Spinal cord (tissue), 10 donors: ENCODE measurements at places on chromosomes 5 and 9. TPM values are rescaled to one million over a fixed set of nuclear protein-coding genes. Genes with fewer than 3 reads are reported as not detected.

- peaks cover 48% of the 10 kb centered on the region for H3K4me1 ChIP-seq
- H3K27ac ChIP-seq, result no peak overlapping the region
- no peak for DNase-seq
- H3K36me3 ChIP-seq, result no peaks in the 10 kb centered on the region
Observed at GRCh38 chr9:135281151-135281550, 193.7 kb downstream of the OLFM1 start.

DNA sequence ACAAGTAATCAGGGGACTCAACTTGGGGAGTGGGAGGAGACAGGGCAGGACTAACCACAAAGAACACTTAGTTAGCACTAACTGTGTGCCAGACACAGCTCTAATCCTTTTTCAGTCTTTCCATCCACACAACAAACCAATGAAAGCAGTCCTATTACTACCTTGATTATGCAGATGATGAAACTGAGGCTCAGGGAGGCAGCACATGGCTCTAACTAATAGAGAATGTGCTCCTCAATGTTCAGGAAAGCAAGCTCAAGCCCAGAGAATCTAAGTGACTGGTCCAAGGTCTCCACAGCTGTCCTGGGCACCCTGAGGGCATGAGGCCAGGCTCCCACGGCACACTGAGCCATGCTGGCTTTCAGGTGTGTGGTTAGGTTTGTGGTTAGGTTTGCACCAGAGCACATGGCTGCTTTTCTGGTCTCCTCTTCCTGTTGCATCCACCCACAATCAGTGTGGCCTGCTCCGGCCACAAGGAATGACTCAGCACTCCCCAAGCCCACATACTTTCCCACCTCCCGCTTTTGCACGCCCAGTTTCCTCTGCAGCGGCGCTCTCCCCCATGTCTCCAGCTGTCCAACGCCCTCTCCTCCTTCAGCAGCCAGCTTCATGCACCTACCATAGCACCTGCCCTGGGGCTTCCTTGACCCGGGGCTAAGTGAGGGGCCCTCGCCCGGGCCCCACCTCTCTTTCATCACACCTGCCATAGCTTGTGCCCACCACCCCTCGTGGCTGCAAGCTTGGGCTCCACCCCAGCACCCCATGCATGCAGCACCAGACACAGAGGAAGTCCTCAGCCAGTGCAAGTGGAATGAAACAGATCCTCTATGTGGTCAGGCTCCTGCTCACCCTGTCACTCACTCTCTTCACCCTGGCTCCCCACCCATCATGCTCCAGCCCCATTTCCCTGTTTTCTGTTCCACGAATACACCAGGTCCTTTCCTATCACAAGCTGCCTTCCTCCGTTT is 133.1 kb downstream of the GABBR2 start:
- no peak overlapping the region for H3K27ac ChIP-seq
- H3K4me1 ChIP-seq, result peaks cover 24% of the 10 kb centered on the region
- H3K4me3 ChIP-seq, result no peak overlapping the region
- peaks cover 22% of the 10 kb centered on the region for H3K36me3 ChIP-seq
- no peak for DNase-seq
- H3K27me3 ChIP-seq, result no peaks in the 10 kb centered on the region

DNA sequence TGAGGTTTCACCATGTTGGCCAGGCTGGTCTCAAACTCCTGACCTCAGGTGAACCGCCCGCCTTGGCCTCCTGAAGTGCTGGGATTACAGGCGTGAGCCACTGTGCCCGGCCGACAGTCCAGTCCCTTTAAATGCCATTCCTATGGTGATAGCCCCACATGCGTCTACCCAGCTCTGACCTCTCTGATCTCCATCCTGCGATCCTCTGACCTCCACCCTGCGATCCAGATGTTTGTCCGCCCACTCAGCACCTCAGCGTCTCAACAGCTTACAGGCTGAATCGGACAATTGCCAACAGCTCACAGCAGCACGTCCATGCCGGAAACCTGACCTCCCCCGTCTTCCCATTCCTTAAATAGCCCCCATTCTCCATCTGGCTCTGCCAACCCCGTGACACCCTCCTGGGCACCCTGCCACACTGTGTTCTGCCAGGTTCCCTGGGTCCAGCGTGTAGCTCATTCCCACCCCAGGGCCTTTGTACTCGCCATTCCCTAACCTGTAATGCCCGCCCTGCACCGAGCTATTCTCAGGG is 44.0 kb upstream of the RNU6ATAC start:
- H3K27me3 ChIP-seq, result no peaks in the 10 kb centered on the region
- peak; percentile 22 for DNase-seq
- H3K4me1 ChIP-seq, result peaks cover 51% of the 10 kb centered on the region
- no peak overlapping the region for H3K27ac ChIP-seq
- no peak overlapping the region for H3K4me3 ChIP-seq
- H3K36me3 ChIP-seq, result no peaks in the 10 kb centered on the region

- DNase-seq, result no peak
- H3K4me3 ChIP-seq, result no peak overlapping the region
- no peak overlapping the region for H3K27ac ChIP-seq
- peaks cover 2% of the 10 kb centered on the region for H3K36me3 ChIP-seq
Observed at GRCh38 chr5:131607418-131607817, 27.6 kb downstream of the RAPGEF6 start.

DNA sequence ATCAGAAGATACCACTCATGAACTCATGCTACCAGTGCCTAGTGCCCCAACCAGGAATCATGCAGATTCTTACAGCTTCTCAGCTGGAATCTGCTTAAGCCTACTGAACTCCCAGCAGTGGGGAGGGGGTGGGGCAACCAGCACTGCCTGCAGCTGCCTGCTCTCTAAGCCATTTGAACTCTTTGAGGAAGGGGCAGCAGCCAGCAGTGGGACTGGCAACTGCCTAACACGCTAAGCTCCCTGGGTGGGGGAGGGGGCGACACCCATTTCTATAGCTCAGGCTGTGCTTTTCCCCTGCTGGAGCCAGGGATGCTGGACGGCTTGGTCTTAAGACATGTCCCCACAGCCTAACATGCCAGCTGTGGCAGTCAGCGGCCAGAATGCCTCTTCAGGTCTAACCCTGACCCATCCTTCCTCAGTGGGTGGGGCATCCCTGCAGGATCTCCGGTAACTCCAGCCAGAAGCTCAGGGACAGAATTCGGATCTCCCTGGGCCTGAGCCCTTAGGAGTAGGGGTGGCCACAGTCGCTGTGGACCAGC is 889.7 kb downstream of the CDH9 start:
- H3K27ac ChIP-seq, result no peak overlapping the region
- no peak for DNase-seq
- no peaks in the 10 kb centered on the region for H3K27me3 ChIP-seq
- no peaks in the 10 kb centered on the region for H3K4me1 ChIP-seq
- H3K36me3 ChIP-seq, result no peaks in the 10 kb centered on the region
- H3K4me3 ChIP-seq, result no peak overlapping the region

Gene LCN15
- total RNA-seq, result not detected
